Fibroblast of the aortic adventitia (primary cell): ENCODE measurements at places on chromosomes 11 and 22. TPM values are rescaled to one million over a fixed set of nuclear protein-coding genes. Genes with fewer than 3 reads are reported as not detected.

Gene FAM111B
- 0.41 and 42.9 TPM in 2 replicates for total RNA-seq

- no peak for DNase-seq
Measured at GRCh38 chr11:44203270-44204043, 106.5 kb downstream of the ALX4 start.

GRCh38 chr11:114081641-114082414 lies 22.3 kb downstream of the ZBTB16 start:
- DNase-seq: peak; percentile 50

- no peak for DNase-seq
Measured at GRCh38 chr22:33896154-33896553, 24.1 kb downstream of the LARGE1 start.
